ENCODE measurements at places on chromosomes 12 and 14.

GRCh38 chr12:97560350-97560749 is 97.7 kb downstream of the RMST start:
- DNase-seq, result no peak

DNA sequence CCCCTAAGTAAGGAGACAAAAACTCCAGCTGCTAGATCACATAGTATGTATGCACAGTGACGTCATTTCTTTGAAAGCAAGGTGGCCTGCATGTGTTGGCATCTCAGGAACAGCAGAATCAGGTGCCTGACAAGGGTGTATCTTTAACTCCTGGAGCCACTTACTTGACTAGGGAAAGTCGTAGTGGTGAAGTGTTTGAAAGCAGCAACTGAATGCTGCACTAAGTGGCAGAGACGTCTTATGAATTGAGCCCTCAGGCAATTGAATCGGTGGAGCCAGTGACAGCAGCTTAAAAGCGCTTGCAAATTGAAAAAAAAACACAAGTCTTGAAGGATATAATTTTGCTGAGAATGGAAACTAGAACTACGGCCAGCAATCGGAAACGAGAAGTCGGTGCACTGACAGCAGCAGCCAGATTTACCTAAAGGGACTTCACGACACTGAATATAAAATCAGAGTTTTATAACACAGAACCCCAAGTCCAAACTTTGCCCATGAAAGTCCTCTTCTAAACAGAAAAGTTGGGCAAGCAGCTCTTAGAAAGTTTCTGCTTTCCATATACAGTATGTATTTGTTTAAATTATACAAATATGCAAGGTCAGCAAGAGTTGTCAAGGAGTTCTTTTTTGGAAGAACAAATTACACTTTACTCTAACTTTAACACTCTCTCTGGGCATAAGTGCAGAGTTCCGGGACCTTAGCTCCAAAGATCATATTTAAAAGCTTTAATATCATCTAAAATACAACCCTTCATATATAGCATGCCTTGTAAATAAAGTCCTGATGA is 1.1 kb downstream of the IGF1 start:
- DNase-seq, result no peak

- DNase-seq, result no peak
Measured at GRCh38 chr12:74488134-74488533, 49.5 kb upstream of the ATXN7L3B start.

GRCh38 chr14:55712491-55712890 is 132.5 kb downstream of the KTN1 start:
- no peak for DNase-seq

GRCh38 chr12:33423706-33424105 is 15.9 kb downstream of the SYT10 start:
- DNase-seq, result no peak

GRCh38 chr14:104546591-104547309 is 32.8 kb upstream of the C14orf180 start:
- DNase-seq, result no peak

DNA sequence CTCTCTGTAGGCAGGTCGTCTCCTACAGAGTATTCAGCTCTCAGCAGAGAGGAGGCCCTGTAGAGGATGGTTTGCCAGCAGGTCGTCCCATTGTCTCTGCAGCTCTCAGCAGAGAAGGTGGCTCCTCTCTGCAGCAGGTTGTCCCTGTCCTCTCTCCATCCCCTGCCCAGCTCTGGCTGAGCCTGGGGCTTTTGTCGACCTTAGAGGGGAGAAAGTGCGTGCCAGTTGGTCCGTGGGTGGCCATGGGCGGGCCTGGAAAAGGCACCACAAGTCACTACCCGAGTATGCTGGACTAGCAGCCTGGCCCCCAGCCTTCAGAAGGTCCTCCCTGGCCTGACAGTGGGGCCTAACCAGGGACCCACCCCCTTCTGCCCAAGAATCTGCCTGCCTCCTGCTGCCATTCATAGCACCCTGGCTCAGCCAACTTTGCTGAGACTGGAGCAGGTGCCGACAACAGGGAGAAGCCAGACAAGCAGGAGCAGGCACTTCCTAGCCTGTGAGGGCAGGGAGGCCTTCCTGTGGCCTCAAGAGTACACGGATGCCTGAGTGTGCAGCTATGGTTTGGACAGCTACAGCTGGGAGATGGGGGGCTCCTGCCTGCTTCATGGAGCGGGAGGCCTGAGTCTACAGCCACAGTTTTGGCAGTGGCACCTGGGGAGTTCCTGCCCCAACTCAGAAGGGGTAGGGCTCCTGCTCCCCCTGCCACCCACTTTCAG is 59.7 kb upstream of the KCNH3 start:
- DNase-seq, result no peak

DNA sequence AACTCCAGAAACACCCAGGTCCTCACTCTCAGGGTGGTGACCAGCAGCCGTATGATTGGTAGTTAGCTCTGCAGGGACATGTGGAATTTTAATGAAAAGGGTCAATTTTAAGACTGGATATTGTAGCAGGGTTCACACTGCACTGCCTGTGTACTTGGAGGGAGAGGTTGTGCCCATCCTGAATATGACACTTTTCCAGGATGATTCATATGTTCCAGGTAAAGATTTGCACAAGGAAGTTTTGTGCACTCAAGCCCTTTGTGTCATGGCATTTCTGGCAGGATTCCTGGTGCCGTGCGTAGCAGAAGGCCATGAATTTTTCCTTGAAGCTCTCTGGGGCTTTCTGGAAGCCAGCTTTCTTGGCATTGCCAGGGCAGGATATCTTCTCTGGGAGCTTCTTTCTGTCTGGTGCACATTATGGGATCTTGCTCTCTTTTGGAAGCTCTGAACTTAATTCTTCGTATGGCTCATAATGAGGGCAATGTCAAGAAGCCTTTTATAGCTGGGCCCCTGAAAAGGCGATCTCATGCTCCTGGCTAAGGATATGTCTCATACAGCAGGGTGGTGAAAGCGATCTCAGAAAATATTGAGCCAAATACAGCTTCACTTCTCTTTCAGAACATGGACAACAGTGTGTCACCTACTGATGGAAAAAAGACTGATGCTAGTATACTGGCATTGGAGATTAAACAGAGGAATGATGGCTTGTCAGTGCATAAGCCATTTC is 1133.9 kb downstream of the AACS start:
- no peak for DNase-seq

- peak; percentile 37 for DNase-seq
Measured at GRCh38 chr14:68598621-68599447, 194.0 kb downstream of the ZFP36L1 start.

GRCh38 chr12:8829621-8830020 is 7.2 kb downstream of the A2ML1 start:
- no peak for DNase-seq

DNA sequence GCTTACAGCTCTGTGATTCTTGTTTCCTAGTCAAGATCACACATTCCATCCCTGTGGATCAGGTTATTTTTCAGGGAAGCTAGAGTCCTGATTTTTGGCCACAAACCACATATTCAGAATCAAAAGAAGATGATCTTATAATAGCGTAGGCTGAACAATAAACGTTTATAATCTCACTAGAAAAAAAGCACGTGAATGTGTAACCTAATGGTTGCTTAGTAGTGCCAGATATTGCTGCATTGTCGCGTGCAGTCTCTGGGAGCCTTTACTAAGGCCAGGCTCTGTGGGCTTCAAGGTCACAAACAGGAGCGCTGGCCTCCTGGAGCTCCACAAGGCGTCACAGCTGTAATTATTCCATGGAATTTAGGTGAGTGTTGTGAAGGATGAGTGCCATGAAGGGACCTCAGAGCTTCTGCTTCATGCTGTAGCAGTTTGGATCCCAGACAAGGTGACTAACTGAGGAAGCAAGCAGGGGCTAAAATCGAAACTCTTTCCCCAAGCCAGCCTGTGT is 17.4 kb downstream of the CDKN1B start:
- DNase-seq, result no peak

DNA sequence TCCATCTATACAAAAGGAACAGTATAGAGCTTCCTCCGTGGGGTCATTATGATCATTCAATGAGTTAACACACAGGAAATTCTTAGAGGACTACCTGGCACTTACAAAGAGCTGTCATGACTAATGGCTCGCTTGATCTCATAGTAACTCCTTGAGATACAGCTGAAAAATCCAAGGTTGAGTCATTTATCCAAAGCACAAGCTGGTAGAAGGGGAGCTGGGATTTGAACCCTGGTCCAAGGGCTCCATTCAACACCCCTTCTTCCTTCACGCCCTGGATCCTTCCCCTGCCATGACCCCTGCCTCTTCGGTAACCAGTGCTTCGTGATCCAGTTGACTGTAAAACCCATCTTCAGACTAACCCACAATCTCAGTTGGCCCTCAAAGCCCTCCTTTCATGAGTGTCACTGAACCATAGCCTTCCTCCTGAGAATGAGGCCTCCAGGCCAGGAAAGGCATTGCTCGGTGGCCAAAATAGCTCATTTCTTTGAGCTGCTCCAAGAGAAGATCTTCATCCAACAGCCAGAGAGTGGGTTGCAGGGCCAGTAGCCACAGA is 7.8 kb downstream of the ZFP36L1 start:
- DNase-seq, result no peak

- no peak for DNase-seq
Measured at GRCh38 chr14:69326611-69327010, 66.7 kb downstream of the GALNT16 start.

Measured in substantia nigra (tissue), 51 donors.